ENCODE measurements at places on chromosomes 5 and 9.

DNA sequence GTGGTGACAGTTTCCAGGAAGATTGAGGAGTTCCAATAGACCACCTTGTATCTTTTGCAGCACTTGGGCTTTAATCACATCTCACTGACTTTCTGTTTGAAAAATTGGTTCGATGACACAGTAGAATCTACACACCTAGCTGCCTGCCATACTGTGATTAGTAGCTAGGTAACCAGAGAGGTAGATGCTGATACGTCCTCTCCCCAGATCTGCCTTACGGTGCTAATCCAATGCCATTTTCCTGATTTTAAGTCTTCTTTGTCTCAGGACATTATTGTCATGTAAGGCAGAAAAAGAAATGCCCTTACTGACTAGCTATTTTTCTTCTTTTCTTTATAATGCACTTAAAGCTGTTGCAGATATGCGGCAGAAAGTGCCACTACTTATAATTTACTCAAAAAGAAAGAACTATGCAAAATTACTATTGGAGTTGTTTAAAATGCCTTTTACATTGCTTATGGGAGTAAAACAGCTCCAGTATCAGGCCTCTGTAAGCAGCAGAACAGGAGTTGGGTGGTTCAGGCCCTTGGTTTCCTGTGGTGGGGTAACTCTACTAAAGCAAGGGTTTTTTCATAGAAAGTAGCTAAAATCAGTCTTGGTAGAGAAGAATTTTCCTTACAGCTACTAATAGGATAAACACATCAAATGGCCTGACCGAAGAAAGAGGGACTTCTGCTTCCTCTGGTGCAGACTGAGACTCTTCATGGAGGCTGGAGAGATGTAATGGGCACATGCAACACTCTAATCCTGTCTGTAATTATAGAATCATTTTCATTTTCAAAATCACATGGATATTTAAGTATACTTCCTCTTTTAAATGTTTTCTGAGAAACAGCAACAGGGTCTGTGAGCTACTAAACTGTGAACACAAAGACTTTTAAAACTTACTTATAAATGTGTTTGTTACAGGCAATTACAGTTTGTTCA lies 177.2 kb downstream of the MAPKAP1 start:
- DNase-seq, result no peak

DNA sequence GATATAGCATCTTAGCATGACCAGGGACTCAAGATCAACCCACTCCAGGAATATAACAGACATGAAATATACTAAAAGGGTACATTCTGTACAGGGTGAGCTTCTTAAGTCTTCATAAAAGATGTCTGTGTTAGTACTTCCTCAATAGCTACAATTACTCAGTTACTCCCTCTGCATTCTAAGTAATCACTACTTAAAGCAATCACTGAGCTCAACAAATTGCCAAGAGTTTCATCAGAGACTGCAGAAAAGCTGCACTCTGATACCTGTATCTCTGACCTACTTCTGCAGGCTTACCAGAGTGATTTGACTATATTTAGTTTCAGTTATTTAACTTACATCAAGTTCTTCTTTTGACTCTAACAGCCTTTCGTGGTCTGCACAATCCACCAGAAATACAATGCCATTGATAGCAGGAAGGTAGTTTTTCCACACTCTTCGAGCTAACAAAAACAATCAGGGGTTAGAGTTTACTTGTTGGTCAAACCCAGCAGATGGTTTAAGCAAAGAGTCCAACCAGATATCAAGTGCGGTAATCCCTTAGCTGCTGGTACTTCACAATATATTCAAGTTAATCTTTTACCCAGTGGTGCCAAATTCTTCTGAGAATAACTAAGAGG lies 23.3 kb downstream of the SAR1B start:
- no peak for DNase-seq

- no peak for DNase-seq
These were observed 4.3 kb downstream of the SRD5A1 start for GRCh38 chr5:6637590-6637989.

DNA sequence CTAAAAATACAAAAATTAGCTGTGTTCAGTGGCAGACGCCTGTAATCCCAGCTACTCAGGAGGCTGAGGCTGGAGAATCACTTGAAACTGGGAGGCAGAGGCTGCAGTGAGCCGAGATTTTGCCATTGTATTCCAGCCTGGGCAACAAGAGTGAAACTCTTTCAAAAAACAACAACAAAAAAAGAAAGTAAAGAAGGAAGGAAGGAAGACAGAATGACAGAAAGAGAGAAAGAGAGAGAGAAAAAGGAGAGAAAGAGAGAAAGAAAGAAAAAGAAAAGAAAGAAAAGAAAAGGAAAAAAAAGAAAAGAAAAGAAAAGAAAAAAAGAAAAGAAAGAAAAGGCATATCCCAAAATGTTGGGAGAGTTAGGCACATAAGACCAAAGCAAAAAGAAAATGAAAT lies 278.6 kb downstream of the CDH18 start:
- DNase-seq, result no peak

- DNase-seq, result no peak
These were observed 49.3 kb downstream of the ZFAND5 start for GRCh38 chr9:72315510-72316311.

- no peak for DNase-seq
These were observed 51.4 kb downstream of the GTF3C4 start for GRCh38 chr9:132721661-132722060.
